Panc1 (cell line): ENCODE measurements at places on chromosomes 5 and 9. TPM values are rescaled to one million over a fixed set of nuclear protein-coding genes. Genes with fewer than 3 reads are reported as not detected.
A peak's percentile ranks its signal among the peaks of the same experiment; 100 is the strongest.

Gene RGS7BP
- total RNA-seq: not detected

Gene SCGB3A2
- 0.39 TPM for total RNA-seq

Gene KCNV2
- not detected for total RNA-seq

DNA sequence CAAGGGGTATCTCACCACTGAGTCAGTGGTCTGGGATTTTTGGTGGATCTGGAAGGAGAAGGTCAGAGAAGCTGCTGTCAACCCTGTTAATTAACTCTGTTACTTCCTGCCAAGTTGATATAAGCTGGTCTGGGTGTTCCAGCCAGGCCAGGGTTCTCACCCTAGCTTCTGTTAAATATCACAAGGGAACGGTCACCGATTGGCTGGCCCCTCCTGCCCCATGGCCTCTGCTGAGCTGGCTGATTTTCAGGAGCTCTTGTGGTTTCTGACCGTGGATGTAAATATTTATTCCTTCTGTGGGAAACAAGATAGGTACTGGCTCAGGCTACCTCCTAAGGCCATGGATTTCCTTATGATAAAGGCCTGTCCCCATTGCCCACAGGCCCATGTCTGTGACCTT, 1.0 kb downstream of the ADAMTS13 start:
- peaks cover 6% of the 10 kb centered on the region; the same call in 1 of the 2 replicates for H3K4me1 ChIP-seq
- no peaks in the 10 kb centered on the region; the same call in 1 of the 2 replicates for H3K36me3 ChIP-seq
- H3K27me3 ChIP-seq: no peaks in the 10 kb centered on the region
- no peak overlapping the region for H3K27ac ChIP-seq
- DNase-seq: no peak

DNA sequence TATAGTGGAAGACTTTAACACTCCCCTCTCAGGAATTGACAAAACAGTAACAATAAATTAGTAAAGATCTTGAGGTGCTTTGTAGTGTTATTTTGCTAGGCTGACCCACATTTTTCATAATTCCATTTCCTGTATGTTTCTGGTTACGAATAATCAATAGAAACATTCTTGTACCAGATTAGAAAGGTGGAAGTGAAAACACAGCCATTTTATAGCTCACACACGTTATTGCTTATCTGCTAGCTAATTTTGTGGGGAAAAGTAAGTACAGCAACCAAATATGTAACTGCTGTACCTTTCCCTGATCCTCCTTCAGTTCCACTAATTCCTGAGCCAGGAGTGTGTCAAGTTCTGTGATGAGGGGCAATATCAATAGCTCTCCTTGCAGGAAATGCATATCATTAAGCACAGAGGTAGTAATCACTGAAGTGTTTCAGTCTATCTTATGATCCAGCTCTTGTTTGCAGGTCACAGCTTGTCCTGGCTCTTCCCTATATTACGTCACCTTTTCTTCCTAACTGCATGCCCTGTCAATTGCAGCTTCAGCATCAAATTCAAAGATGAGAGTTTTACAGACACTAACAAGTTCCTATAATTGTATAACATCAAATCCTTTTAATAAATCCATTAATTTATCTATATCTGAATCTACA, 59.4 kb downstream of the MINAR2 start:
- no peaks in the 10 kb centered on the region for H3K27me3 ChIP-seq
- no peak overlapping the region for H3K27ac ChIP-seq
- H3K4me1 ChIP-seq: no peaks in the 10 kb centered on the region
- H3K4me3 ChIP-seq: no peak overlapping the region
- DNase-seq: no peak

DNA sequence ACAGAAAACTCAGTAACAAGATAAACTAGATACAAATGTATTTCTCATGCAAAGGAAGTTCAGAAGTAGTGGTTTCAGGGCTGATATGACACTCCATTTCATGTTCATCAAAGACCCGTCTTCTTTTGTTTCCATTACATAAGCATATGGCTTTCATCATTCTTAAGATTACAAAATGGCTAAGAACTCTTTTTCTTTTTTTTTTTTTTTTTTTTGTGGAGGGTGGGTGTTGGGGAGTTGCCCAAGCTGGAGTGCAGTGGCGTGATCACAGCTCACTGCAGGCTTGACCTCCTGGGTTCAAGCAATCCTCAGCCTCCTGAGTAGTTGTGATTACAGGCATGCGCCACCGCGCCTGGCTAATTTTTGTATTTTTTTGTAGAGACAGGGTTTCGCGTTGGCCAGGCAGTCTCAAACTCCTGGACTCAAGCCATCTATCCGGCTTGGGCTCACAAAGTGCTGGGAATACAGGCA, 22.0 kb upstream of the PTBP3 start:
- no peaks in the 10 kb centered on the region for H3K4me1 ChIP-seq
- no peaks in the 10 kb centered on the region for H3K27me3 ChIP-seq
- no peak overlapping the region for H3K4me3 ChIP-seq
- DNase-seq: no peak
- no peaks in the 10 kb centered on the region for H3K36me3 ChIP-seq
- no peak overlapping the region for H3K27ac ChIP-seq

Gene STPG3
- 0.26 TPM for total RNA-seq

- 0 out of 2 replicates have a peak, but pooled peaks cover 5% of the 10 kb centered on the region for H3K27me3 ChIP-seq
- no peak overlapping the region for H3K4me3 ChIP-seq
- H3K4me1 ChIP-seq: no peaks in the 10 kb centered on the region
- H3K36me3 ChIP-seq: no peaks in the 10 kb centered on the region
Measured at GRCh38 chr5:157451806-157452205, 8.2 kb upstream of the NIPAL4 start.

DNA sequence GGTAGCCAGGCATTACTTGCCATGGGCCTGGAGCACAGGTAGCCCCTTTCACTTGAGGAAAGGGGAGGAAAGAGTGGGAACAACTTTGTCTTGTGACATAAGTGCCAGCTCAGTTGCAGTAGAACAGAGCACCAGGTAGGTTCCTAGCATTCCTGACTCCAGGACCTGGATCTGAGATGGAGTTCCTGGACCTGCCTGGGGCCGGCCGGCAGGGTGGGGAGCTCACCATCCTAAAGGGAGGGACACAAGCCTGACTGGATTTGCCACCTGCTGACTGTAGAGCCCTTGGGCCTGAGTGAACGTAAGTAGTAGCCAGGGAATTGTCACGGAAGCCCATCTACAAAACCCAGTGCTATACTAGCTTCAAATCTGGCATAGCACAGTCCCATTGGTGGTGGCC, 653.3 kb upstream of the CDH6 start:
- no peak overlapping the region for H3K27ac ChIP-seq
- no peak for DNase-seq
- H3K4me1 ChIP-seq: no peaks in the 10 kb centered on the region

Gene CDKN2A
- not detected for total RNA-seq

Gene MXD3
- 12.0 TPM for total RNA-seq

- no peaks in the 10 kb centered on the region; the same call in 1 of the 2 replicates for H3K36me3 ChIP-seq
- DNase-seq: peak; percentile 86
- H3K27ac ChIP-seq: peak within 1 kb of the TSS; percentile 90
- peaks cover 25% of the 10 kb centered on the region for H3K4me1 ChIP-seq
- no peaks in the 10 kb centered on the region for H3K27me3 ChIP-seq
- peak within 1 kb of the TSS; percentile 74 for H3K4me3 ChIP-seq
Measured at GRCh38 chr9:124771021-124771866, at the start of gene NR6A1. Gene NR6A1 (minus strand): TSS chr9:124771311.

DNA sequence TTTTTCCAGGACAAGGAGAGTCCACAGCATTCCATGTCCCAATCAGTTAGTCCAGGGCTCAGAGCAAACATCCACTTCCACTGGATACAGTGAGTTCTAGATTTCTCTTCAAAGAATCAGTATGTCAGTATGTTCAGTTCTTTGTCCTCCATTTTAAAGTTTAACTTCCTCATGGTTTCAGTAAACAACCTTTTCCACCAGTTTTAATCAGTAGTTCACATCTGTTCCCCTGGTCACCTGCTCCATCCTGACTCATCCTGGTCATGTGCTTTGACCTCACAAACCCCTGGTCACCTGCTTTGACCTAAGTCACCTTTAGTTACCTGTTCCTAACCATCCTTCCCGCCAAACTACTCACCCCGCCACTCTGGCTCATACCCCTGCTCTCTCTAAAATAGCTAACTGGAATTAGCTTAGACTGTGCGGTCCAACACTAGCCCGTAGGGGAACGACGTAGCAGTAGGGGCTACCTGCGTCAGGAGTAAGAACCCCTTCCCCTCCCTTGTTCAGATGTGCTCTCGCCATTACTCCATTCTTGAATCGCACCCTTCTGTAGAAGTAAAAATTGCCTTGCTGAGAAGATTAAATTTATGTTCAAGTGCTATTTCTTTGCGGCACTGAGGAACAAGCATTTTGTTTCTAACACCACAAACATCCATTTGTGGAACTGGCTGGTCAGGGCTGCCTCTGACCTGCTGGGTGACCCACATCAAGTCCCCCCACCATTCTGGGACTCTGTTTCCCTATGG, 5.5 kb downstream of the ENG start:
- peaks cover 4% of the 10 kb centered on the region; the same call in 1 of the 2 replicates for H3K4me1 ChIP-seq
- H3K4me3 ChIP-seq: no peak overlapping the region
- no peaks in the 10 kb centered on the region for H3K36me3 ChIP-seq
- no peak overlapping the region for H3K27ac ChIP-seq
- DNase-seq: no peak

GRCh38 chr9:116270546-116270945, 117.0 kb downstream of the PAPPA start:
- no peaks in the 10 kb centered on the region for H3K36me3 ChIP-seq
- H3K27ac ChIP-seq: no peak overlapping the region
- no peak for DNase-seq

- peak overlapping the region; percentile 51; the same call in 1 of the 2 replicates for H3K27ac ChIP-seq
- no peaks in the 10 kb centered on the region for H3K36me3 ChIP-seq
- peak overlapping the region; percentile 29 for H3K4me3 ChIP-seq
Measured at GRCh38 chr5:104344809-104345208, 782.2 kb upstream of the NUDT12 start.
